HCEC 1CT (cell line): ENCODE measurements at places on chromosomes 3 and 15.

GRCh38 chr3:147945968-147946519 lies 536.9 kb downstream of the ZIC1 start:
- peak; percentile 90 for DNase-seq

DNA sequence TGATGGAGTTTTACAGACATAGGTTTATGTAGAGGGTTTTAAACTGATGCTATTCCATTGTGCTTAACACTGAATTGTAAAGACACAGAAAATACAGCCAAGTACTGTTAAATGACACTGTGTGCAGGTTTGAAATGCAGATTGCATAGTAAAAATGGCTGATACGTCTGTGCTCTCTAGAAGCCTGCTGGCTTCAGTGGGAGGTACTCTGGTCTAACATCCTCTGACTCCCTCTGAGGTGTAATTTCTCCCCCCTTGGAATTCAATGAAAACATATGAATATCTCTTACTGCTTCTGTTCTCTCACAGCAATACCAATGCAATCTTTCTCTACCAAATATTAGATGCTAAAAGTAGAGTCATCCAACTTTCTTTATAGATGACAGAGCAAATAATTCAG lies 176.6 kb downstream of the SLC9A9 start:
- no peak for DNase-seq

DNA sequence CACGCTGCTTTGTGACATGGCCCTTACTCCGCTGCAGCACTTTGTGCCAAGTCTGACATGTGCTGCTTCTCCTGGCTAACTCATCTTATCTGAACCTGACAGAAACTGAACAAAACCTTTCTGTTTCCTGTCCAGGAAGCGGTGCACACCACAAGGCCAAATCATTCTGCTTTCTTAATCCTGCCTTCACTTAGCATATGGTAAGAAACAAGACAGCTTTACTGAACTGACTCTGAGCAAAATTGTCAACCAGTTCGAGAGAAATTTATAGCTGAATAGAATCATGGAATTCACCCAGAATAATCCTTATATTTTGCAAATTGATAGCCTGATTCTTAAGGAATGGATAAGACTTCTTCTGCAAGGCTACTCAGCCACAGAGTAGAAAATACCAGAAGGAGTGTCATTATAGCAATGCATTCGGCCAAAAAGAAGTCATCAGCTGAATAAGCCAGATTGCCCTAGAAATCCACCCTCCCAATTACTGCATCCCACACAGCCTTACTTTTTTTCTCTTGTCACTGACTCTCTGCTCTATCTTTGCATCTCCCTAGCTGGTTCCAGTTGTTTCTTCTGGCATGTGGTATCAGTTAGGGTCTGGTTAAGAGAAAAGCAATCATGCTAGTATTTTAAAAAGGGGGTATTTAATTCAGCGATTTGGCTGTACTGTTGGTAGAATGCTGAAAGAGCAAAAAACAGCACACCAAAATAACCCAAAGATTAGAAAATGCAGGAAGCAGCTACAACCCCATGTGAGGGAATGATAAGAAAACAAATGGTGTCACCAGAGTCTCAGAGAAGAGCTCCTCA lies 41.6 kb upstream of the STRIT1 start:
- DNase-seq: no peak

GRCh38 chr3:188558343-188559071 lies 404.6 kb downstream of the LPP start:
- DNase-seq: peak; percentile 26

DNA sequence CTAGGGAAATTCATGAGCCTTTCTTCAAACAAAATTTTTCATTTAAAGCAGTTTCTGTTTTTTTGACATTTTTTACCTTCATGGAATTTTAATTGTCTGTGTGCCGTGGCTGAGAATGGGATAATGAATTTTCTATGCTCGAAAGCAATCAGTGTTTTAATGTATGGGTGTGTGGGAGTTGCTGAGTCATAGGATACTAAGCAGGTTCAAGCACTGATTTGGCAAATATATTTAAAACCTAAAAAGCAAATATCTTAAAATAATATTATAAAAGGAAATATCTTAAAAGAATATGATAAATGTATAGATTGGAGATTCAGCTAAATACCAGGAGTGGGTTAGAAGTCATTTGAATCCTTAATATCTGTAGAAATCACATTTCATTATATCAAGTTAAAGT lies 173.6 kb upstream of the LRRFIP2 start:
- DNase-seq: no peak

GRCh38 chr3:64161481-64161952 lies 63.7 kb downstream of the PRICKLE2 start:
- no peak for DNase-seq

DNA sequence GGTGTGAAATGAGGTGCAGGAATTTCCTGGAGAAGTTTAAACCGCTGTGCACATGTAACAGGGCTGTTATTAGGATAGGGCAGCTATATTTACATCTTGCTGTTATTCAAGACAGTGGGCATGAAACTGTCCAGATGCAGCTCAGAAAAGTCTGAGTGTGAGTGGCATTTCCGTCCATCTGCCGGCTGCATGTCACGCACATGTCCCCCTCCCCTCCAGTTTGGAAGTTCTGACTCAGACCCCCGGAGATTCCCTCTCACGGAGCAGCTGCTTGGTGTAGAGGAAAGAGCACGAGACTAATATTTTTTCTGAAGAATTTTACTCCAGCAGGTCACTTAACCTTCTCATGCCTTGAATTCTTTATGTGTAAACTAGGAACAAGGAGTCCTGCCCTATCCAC lies 69.8 kb downstream of the FEM1B start:
- DNase-seq: peak; percentile 36

GRCh38 chr3:127140501-127141460 lies 52.1 kb upstream of the PRR23E start:
- DNase-seq: no peak

GRCh38 chr15:71716990-71717389 lies 93.4 kb upstream of the NR2E3 start:
- peak; percentile 59 for DNase-seq

GRCh38 chr3:114644367-114644766 lies 350.5 kb downstream of the TIGIT start:
- DNase-seq: peak; percentile 48

DNA sequence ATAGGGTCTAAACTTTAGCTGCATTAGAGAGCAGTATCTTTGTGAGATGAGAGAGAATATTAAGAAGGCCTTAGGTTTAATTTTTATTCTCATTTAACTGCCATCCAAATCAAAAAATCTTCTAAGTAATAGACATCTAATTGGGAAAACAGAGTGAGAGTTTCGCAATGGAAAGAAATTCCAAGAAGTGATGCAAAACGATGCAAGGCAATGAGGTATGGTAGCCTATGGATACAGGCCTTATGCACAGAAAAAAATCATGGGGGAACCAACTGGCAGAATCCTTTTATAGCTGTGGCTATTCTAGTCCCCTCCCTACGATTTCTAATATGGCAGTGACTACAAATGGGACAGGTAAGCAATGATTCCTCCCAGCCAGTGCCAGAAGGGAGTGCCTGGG lies 225.9 kb downstream of the GREM1 start:
- DNase-seq: no peak

GRCh38 chr3:118818386-118818785 lies 216.3 kb downstream of the IGSF11 start:
- no peak for DNase-seq

DNA sequence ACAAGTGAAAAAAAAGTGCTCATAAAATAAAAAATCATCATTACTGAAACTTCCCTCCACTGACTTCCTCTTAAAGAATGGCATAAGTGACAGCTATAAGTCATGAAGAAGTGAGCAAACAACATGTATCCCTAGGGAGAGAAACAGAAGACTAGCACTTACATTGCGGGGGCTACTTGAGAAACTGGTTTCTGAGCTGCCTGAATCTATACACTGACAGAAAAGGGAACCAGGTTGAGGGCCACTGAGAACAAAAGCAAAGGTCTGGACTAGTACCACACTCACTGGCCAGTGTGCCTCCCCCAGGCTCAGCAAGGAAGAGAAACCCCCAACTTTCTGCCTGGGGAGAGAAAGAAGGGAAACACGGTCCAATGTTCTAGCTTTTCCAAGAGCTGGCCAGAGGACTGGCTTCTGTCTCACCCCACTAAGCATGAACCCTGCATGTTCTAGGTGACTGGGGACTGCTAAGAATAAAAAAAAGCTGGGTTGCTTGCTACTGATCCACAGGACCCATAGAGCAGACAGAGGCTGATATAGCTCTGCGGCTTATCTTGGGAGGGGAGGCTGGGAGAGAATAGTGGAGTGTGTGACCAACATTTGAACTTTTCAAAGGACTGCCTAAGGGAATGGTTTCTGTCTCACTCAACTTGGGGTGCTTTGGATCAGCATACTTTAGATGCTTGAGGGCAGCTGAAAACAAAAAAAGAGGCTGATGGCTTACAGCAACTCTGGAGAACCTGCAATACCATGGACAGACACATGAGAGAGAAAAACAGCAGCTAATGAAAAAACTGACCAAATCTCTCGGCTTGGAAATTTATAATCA lies 8.1 kb downstream of the RAD18 start:
- no peak for DNase-seq

GRCh38 chr3:97857401-97857800 lies 35.6 kb downstream of the CRYBG3 start:
- DNase-seq: no peak

DNA sequence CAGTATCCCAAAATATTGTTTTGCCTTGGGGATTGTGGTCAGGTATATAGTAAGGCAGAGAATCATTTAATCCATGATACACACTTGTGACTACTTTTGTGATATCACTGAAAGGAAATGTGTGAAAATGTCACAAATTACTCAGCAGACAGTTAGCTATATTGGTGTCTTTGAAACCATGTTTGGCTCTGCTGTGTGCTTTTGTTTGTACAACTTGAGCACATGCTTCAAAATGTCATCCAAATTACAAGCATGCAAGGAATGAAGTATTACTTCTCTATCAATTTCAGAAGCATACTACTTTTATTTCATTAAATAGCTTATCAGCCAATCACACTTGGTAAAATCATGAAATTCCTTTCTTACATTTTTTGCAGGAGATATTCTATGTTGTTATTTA lies 619.0 kb upstream of the AGTR1 start:
- no peak for DNase-seq

- no peak for DNase-seq
Measured at GRCh38 chr15:45827766-45828165, 192.9 kb downstream of the SQOR start.

- peak; percentile 44 for DNase-seq
Measured at GRCh38 chr3:65619451-65619881, 419.3 kb downstream of the MAGI1 start.

GRCh38 chr3:127786353-127787070 lies 35.8 kb downstream of the MGLL start:
- no peak for DNase-seq

DNA sequence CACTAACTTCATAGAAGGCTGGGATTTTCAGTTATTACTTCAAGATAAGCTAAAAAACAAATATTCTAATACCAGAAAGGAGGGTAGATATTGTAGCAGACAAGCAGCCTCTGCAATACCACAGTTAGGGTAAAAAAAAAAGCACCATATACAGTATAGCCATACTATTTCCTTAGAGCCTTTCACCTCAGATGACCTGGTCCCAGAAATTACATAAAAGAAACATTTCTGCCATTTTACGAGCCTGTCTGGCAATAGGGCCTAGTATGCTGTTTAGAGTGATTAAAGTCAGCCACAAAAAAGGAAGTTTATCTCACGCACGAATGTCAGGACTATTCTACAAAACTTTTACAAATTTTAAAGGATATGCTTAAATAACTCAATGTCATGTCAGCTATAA lies 1016.6 kb downstream of the PLOD2 start:
- DNase-seq: no peak

DNA sequence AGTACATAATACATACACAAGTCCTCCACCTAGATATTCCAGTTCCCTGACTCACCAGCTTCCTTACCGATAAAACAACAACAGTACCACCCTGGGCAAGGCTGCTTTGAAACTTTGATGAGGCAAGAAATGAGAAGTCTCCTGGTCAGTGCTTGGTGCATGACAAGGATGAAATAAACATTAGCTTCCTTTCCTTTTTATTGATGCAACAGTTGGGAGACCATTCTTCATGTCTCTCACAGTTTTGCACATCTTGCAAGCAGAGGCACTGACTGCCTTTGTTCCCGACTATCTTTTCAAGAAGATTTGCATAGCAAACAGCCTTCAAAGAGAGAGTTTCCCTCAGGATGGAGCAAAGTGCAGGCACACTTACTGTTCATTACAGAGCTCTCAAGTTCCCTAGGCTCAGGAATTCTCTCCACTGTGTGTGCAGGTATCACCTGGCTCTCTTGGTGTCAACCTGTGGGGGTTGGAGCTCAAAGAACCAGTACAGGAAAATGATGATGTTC lies 65.2 kb downstream of the MYLK start:
- peak; percentile 46 for DNase-seq

DNA sequence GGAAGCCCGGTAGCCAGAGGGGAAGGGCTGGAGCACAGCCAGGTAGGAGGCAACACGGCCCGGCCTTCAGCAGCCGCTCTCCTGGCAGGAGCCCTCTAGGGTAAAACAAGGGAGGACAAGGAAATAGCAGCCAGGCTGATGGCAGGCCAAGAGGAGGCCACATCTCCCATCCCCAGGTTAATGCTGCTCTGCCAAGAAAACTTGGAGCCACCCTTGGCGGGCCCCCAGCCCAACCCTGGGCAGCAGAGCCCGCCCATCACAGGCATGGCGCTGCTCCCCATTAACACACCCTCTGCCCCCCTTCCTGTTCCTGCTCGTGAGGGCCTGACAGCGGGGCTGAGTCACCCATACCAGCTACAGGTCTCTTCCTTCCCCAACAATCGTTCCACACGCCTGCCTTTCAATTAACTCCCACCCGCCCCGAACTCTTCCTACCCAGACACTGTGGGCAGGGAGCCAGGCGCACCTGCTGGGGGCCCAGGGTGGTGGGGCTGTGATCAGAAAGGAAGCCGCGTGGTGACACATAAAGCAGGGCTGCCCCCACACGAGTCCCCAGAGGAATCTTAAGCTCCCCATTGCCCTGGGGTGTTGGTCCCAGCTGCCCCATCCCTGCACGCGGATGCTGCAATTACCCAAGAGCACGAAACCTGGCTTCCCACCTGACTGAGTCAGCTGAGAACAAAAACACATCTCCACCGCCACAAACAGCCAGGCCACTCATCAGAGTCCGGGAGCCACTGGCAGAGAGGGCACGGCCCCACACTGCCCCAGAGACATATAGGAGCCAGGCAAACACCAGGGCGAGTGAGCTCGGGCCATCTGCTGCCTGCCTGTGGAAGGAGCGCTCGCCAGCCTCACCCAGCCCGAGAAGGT lies at the start of gene C15orf62:
C15orf62 (plus strand) TSS at position 707 of the 873 bp plus-strand sequence. CDS start 516 bp downstream, outside the sequence.
- DNase-seq: no peak

DNA sequence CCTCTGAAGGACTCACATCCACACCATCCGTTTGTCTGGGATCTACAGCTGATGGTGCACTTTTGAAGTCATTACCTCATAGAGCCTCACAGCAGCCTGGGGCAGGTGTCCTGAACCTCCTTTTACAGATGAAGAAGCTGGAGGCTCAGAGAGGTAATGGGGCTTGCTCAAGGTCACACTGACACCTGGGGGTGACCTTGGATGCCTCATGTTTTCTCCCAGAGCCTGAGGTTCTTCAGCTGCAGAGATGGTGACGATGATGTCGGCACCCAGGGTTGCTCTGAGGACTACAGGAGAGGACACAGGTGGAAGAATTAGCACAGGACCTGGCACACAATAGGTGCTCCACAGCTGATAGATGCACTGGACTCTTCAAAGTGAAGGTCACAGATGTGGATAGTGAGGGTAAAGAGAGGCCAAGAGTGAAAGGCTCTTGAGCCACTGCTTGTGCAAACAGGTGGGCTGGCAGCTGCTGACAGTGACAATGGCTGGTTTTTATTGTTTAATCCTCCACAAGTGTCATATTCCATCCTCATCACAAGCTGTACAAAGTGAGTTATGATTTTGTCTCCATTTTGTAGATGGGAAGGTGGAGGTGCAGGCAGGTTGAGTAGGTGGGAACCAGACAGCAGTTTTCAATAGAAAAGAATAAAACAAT lies 17.4 kb upstream of the ATP2B2 start:
- no peak for DNase-seq
